ENCODE measurements at places on chromosomes 5 and 9.

GRCh38 chr5:106648401-106648800 lies 1022.3 kb downstream of the EFNA5 start:
- DNase-seq: no peak

- DNase-seq: no peak
These were observed 226.5 kb upstream of the MAP3K1 start for GRCh38 chr5:56588636-56589480.

DNA sequence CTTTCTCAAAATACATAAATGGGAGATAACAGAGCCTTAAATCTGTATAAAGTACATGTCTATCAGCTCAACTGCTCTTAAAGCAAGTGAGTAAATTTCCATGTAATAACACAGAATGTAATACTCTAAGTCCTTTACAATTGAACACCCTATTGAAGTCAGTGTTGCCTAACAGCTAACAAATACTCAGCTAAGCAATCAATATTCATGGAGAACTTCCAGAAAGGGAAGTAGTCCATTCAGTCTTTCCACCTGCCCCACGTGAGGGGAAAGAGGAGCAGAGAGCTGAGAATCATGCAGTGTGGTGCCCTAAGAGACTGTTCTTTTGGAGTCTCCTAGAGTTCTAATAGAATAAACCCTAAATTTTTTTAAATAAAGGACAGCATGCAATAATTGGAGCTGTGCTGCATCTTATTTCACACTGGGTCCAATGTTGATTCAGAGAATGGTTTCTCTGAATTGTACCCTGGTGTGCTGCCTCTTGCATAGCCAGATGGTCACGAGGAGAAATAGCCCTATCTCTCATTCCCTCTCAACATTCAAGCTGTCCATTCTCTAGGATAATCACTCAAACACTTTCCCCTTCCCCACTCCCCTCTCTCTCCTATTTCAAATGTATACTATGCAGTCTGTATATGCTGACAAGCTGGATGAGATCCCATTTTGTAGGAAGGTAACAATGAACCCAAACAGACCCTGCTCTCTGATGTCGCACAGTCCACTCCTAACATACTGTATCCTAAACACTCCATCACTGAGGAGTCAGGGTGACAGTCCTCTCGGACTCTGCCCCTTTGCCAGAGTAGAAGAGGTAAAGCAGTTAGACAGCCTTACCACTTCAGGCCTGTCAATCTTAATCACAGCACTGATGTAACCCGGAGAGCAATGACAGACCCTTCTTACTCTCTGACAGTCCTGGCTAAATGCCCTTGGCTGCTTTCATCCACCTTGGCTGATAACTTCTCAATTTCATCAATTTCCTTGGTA lies 134.8 kb downstream of the EPB41L4A start:
- DNase-seq: no peak

GRCh38 chr5:142003266-142003800 lies 9.5 kb downstream of the GNPDA1 start:
- no peak for DNase-seq

GRCh38 chr9:37992924-37993349 lies 76.1 kb downstream of the SHB start:
- DNase-seq: no peak

DNA sequence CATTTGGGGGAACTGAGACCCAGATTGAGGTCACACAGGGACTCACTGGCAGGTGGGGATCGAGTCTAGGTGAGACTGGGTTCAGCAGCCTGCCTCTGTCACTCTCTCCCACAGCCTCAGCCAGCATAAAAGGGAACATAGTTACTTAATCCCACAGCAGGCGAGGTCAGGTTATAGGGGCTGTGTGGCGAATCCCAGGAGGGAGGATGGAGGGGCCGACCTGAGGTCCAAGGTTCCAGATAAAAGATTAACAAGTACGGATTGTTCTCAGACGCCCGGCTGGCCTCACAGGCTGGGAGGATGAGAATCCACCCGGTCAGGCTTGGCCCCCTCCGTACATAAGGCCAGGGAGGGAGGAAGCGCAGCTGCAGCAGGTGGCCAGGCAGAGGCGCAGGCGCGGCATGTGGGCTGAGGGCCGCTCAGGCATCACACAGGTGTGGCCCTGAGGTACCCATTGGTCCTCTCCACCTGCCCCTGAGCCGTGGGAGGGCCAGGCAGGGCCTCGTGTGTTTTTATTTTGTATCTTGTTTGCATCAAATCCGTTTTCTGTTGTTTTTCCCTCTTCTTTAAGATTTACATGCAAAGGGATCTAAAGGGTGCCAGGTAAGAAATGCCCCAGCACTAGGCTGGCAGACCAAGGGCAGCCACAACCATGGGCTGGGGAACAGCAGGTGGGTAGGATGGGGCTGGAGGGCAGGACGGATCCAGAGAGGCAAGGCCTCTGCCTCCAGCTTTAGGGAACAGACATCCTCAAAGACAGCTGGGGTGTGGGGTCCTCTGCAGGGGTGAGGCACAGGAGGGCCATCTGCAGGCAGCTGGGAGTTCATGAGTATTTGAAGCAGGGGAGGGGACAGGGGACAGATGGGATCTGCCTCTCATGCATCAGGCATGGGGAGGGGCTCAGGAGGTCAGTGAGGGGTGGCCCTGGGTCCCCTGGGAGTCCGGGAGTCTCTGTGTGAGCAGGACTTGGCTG lies 3.6 kb downstream of the SUSD3 start:
- no peak for DNase-seq

DNA sequence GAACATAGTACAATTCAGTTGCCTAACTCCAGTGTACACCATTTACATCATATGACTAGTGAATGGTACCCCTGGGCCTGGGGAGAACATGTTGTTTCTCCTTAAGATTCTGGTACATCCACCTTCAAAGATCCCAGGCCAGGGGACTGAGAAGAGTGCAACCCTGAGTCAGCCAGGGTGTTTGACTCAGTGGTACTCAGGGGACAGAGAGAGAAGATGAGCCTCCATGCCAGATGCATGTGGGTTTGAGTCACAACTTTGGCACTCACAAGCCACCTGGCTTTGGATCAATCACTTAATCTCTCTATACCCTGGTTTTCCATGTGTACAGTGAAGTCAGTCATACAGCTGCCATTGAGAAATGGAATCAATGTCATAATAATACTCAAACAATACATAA lies 53.7 kb downstream of the MAP1B start:
- no peak for DNase-seq

- no peak for DNase-seq
These were observed 10.4 kb downstream of the ZNF189 start for GRCh38 chr9:101409079-101409477.

All from GM03348 (cell line).